Stimulated activated CD8-positive, alpha-beta memory T cell treated with anti-CD3 and anti-CD28 coated beads, Interleukin-4, amount 100 ng/mL, for 1 hour (primary cell): ENCODE measurements at places on chromosomes 11 and 22.

DNA sequence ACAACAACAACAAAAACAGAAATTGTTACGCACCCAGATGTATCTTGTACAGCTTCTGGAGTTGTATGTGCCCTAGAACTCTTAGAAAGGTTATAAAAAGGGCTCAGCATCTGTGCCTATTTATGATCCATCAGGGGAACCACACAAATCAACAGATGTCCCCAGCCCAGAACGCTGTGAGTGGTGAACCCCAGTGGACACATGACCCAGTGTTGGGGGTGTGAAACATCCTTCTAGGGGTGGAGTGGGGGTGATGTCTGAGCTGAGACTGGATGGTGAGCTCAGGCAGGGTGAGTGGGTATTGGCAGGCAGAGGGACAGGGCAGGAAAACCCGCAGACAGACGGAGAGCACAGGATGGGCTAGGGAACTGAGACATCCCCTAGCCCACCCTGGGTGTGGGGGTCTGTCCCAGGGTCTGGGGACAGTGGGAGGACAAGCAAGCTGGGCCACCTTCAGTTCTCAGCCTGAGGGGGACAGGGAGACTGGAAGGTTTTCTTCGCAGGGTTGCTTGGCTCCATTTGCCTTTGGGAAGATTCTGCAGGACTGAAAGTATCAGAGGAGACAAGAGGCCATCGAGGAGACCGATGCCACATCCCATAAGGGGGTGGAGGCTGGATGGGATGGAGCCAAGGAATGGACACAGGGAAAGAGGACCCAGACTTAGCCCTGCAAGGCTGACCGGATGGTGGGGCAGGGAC, 5.8 kb upstream of the EMID1 start:
- DNase-seq: no peak

DNA sequence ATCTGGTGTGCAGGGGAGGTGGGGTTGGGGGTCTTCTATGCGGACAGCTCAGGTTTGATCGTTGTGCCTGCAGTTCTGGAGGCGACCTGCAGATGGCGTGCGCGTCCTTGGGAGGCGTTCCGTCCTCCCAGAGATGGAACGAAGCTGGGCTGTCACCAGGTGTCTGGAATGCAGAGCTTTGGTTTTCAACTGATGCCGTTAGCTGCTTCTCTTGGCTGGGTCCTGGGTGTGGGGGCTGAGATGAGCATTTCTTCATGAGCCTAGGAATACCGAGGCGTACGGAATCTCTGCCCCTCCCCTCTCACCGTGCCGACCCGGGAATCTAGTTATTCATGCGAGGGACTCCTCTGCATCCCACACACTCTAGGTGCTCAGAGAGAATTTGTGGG, 98.6 kb downstream of the CEP164 start:
- peak; percentile 56 for DNase-seq

DNA sequence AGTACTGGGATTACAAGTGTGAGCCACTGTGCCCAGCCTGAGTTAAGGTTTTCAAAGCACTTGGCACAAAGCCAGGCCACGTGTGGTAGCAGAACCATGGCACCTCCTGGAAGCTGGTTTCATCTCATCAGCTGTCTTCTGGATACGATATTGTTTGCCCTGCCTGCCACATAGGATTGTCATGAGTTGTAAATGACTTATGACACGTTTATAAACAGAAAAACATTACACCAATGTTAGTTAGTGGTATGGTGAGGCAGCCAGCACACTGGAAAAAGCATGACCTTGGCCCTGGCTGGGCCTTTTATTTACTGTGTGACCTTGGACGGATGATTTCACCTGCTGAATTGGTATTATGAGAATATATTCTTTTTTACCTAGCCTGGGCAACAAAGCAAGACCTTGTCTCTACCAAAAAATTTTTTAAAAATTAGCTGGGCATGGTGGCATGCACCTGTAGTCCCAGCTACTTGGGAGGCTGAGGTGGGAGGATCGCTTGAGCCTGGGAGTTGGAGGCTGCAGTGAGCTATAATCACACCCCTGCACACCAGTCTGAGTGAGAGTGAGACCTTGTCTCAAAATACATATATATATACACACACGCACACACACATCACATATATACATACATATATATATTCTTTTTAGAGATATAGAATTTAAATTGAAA, 24.0 kb upstream of the MYH9 start:
- no peak for DNase-seq

GRCh38 chr11:134573857-134574256, 161.8 kb upstream of the B3GAT1 start:
- no peak for DNase-seq

DNA sequence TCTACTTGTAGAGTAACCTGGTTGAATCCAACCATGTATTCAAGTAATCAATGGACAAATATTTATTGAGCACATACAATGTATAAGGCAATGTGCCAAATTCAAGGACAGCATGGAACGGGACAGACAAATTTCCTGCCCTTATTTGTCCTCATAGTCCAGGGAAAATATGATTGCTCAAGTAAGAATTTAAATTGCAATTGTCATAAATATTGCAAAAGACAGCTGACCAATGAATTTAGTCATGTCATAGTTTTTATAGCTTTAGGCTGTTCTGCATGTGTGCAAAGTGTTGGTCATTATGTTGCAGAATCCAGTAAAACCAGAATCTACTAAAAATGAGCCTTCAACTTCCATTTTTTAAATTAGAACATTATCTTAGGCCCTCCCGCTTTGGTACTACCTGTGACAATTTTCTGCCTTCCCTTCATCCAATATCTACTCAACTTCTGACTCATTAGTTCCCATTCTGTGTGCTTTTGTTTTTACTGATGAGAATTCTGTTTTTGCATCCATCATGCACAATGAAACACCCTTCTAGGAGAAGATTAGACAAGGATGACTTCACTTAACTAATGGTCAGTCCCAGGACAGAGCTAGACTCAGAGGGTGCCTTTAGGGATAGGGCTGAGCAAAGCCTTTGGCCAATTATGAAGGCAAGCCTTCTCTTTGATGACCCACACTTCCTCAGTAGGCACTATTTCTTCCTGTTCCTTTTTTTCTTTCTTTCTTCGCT, 45.8 kb upstream of the FIBIN start:
- DNase-seq: no peak

DNA sequence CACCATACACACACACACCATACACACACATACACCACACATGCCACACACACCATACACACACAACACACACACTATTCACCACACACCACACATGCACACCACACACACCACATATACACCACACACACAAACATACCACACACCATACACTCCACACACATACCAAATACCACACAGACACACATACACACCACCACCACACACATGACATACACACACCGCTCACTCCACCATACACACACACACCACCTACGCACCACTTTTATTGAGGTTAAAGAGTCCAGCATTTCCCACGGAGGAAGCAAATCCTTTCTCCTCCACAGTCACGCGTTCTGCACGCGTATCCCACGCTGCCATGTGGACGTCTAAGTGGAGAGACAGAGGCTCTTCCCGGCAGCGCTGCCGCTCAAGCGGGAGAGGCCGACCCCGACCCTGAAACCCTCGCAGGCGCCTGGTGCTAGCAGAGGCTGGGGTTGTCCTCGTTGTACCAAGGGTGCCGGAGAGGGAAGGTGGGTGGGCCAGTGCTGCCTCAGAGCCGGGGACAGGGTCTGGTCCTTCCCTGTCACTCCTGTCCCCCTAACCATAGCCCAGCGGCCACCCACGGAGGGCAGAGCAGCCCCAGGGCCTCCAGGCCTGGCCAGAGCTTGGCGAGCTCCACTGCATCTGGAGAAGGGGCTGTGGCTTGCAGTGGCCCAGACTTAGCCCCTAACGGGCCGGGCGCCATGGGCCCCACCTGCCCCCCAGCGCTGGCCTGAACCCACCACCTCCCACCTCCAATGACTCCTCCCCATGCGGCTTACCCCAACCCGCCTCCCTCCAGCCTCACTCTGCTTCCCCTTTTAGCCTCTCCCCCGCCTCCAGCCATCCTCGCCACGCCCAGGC, 1495.0 kb downstream of the BRD1 start:
- DNase-seq: no peak

GRCh38 chr22:29103121-29103520, 30.3 kb downstream of the KREMEN1 start:
- DNase-seq: no peak

GRCh38 chr11:1088927-1089737, 14.5 kb downstream of the MUC2 start:
- no peak for DNase-seq

DNA sequence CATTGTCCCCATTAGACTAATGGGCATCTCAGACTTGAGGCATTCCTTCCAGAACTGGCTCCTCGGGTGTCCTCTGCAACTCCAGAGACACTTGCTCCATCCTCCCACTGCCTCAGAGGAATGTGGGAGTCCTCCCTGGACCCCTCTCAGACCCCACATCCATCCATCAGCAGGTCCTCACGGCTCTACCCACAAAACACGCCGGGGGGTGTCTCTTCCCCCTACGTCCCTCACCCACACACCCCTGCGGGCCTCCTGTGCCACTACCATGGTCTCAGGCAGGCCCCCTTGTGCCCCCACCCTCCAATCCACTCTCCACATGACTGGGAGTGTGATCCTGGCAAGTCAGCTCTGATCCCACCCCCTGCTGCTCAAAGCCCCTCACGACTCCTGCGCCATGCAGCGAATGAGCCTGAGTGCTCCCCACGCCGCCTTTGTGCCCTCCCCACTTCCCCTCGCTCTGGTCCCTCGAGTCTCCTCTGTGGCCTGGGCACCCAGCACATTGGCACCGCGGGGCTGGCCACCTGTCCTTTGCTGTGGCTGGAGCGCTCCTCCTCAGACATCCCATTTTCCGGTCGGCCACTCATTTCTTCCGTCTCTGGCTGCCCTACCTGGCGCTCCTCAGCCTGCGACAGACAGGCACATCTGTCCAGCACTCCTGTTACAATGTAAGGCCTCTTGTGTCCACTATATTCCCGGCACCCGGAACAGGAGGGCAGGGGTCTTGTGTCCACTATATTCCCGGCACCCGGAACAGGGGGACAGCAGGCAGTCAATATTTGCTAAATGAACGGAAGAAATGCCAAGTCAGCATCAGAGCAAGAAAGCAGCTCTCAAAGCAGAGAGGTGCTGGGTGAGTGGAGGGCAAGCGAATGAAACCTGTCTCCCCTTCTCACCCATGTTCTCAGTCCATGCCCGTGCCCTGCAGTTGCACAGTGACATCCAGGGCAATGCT, 14.2 kb upstream of the MOB2 start:
- DNase-seq: no peak

GRCh38 chr11:92886243-92886905, 83.1 kb upstream of the MTNR1B start:
- no peak for DNase-seq

DNA sequence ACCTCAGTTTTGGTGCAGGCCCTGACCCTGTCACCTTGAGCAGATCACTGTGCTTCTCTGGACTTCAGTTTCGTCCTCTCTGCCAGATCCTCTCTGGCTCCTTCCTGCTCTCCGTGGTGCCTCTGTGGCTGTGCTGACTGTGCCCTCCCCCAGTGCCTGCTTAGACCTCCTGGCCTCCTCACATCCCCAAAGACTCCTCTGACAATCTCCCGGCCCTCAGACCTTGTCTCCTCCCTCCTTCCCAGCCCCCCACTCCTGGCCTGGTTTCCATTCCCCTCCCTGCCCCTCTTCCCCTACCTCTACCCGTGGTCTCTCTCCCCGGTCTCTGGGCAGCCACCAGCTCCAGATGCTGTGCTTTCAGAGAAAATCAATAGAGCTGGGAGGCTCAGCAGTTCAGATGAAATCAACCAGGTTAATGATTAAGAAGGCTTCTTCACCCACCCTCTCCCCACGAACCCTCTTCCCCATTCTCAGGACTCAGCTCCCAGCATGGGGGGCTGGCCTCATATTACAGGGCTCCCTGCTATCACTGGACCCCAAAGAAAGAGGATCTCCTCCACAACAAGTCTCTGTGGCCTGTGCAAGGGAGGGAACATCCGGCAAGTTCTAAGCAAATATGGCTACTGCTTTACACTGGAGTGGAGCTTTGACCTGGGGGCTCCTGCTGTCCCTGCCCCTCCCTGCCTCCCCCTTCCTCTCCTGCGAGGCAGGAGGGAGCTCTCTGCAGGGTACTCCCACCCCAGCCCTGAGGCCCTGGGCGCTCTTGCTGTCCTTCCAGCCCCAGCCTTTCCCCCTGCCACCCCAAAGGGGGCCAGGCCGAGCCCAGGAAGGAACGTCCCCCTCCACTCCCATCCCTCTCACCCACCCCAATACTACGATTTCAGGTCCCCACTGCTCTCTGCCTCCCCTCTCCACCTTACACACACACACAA, 8.5 kb downstream of the BACE1-AS start:
- no peak for DNase-seq

DNA sequence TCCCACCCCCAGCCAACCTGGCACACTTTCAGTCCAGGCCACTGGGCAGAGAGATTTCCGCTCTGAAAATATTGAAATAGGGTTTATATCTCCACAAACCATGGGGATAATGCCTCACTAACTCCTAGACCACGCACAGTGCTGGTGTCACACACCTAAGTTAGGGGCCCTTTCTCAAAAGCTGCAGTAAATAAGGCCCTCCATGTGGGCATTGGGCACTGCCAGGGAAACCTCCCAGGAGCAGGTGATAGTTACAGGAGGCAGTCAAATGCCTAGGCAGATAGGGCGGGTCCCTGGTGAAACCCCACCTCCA, 3.1 kb upstream of the IL10RA start:
- DNase-seq: no peak

DNA sequence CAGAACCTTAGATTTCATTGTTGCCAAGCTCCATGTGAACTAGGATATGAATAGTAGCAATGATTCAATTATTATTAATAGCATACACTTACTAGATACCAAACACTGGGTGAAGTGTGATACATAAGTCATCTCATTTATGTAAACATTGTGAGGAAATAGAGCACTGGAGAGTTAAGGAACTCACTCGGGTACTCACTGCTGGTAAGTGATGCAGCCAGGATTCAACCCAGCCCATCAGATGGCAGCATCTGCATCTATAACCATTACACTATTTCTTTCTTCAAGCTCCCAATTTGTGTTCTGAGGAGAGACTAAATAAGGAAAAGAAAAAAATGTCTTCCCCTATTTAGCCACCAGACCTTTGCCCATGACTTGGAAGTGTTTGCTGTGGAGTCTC, 10.2 kb upstream of the ALG8 start:
- no peak for DNase-seq

DNA sequence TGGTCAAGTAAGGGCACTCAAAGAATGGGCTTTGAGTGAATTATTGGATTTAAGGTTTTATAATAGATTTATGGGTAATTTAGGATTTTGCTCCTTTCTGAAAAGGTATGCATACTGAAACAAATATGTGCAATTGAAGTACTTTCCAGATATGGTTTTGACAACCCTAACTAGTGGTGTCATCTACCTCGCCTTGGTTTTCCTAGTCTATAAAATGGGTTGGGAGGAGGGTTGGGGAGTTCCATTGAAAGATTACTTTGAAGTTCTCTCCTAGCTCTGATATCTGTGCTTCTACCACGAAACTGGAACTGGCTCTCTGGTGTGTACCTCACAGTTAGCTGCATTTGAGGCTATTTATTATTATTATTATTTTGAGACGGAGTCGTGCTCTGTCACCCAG, 431 bp upstream of the SPTBN2 start:
- no peak for DNase-seq

DNA sequence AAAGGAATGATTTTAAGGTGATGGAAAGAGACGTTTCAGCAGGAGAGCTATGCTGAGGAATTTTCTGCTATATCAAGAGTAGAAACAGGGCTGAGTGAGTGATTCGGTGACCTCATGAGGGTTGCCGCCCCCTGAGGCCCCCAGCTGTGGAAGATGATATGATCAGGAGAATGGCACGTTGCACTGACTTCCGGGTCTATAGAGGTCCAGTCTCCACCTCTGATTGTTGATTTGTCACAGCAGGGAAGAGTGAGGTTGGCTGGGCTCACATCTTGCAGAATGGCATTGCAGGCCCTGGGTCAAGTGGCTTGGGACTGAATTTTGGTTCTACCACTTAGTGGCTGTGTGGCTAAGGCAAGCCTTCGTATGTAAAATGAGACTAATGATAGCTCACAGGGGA, 205.1 kb downstream of the SNX19 start:
- no peak for DNase-seq
